ENCODE measurements at places on chromosomes 4 and X.

DNA sequence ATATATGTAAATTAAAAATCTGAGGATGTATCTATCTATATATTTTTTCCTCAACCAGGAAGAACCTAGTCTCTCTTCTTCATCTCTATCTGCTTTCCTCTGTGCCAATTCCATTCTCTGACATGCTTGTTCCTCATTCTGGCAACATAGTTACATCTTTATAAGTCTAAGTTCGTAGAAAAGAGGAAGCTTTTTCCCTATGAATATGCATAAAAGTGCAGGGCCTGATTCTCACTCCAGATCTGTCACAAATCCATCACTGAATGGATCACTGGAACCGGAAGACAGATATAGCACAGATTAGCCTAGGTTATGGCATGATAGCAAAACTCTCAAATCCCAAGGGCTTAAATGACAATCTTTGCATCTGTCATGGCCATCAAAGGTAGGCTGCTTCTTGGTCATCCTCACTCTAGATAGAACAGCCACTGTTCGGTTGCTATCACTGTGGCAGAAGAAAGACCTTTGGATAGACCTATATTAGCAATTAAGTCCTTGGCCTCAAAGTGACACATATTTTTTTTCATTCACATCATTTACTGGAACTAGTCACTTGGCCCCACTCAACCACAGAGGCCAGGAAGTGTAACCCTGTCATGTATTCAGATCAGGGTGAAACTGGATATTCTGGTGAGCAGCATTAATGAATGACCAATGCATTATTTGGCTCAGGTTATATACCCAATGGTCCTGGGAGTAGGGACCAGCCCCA, 22.2 kb downstream of the DTHD1 start:
- no peak for DNase-seq

GRCh38 chr4:14868426-14869395, 133.6 kb upstream of the CPEB2 start:
- DNase-seq, result no peak

GRCh38 chr4:98506462-98507132, 151.8 kb downstream of the TSPAN5 start:
- no peak for DNase-seq

DNA sequence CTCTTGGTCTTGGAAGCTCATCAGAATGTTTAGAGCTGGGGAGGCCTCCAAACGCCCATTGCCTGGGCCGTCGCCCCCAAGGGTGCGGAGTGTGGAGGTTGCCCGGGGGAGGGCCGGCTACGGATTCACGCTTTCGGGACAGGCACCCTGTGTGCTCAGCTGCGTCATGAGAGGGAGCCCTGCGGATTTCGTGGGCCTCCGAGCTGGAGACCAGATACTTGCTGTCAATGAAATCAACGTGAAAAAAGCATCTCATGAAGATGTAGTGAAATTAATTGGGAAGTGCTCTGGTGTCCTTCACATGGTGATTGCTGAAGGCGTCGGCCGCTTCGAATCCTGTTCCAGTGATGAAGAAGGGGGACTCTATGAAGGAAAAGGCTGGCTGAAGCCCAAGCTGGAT, 23.3 kb downstream of the RGS12 start:
- DNase-seq, result no peak

- no peak for DNase-seq
Observed at GRCh38 chrX:23732704-23733103, 10.4 kb downstream of the ACOT9 start.

- peak; percentile 15 for DNase-seq
Observed at GRCh38 chrX:4547213-4547836, 833.9 kb upstream of the PRKX start.

GRCh38 chr4:16992566-16993225, 94.3 kb upstream of the LDB2 start:
- no peak for DNase-seq

- DNase-seq, result no peak
Observed at GRCh38 chr4:9920029-9920428, 101.3 kb downstream of the SLC2A9 start.

Measured in effector CD4-positive, alpha-beta T cell (primary cell).